ENCODE measurements at places on chromosomes 6 and 20.

- DNase-seq = no peak
Measured at GRCh38 chr6:149918151-149918905, 4.6 kb downstream of the RAET1G start.

DNA sequence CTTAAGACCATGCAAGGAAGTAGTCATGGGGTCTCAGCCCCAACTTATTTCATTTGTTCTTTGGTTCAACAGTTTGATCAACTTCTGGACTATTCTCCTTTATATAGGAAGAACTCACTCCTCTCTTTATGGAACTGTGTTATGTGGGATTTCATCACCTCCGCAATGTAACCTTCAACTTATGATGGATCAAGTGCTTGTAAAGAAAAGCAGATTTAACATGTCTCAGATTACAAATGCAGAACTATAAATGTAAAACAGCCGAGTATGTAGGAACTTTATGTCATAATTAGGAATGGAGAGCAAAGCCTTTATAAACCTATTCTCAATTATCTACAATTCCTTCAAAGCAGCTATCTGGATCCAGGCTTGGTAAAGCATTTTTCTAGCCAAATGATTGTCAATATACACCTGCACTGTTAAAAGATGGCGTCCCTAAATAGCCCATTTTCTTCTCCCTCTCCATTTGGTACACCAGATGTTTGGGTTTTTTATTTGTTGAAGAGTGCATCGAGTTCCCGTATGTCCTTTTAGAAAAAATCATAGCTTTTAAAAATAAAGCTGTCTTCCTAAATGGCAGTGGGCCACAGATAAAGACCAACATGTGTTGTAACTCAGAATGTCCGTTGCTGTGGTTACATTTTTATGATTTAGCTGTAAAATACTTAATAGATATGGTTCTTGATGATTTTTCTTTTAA, 985.1 kb upstream of the SLC35B3 start:
- no peak for DNase-seq

- DNase-seq = no peak
Measured at GRCh38 chr6:158622545-158623190, 21.9 kb downstream of the DYNLT1 start.

DNA sequence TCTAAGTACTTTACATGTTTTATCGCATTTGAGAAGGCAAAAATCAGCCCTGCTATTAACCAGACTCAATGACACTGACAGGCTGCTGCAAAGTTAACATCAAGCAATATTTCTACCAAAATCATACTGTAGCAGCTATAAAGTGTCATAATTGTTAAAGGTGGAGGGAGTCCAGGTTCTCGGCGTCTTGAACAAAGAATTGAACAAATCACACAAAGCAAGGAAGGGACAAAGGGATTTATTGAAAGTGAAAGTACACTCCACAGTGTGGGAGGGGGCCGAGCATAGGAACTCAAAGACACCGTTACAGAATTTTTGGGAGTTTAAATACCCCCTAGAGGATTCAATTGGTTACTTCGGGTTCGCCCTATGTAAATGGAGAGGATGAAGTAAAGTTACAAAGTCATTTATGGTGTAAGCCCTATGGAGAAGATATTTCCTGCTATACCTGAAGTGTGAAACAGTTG, 12.9 kb upstream of the ZNF391 start:
- no peak for DNase-seq

GRCh38 chr20:43755851-43756250, 29.0 kb upstream of the GTSF1L start:
- DNase-seq = no peak

GRCh38 chr6:74133073-74133472, 437.1 kb downstream of the CD109 start:
- no peak for DNase-seq

Data from endothelial cell (in vitro differentiated cells).